ENCODE measurements at places on chromosomes 7 and 10.

DNA sequence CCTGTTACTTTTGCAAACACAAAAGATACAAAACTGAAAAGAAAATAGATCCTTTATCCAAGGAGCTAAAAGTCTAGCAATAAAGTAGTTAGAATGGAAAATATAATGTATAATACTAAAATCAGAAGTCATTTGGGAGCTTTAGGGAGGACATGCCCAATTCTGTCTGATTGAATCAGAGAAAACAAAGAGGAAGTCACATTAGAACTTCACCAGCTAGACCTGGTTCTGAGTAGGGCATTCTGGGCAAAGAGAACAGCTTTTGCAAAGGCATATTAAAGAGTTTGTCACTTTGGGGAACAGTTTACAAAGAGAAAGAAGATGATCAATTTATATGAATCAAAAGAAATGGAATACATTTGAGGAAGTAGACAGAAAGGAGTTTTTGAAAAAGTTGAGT, 107.0 kb upstream of the PRSS1 start:
- no peak for DNase-seq

GRCh38 chr7:45658716-45659495, 84.7 kb downstream of the ADCY1 start:
- DNase-seq = no peak

- no peak for DNase-seq
Observed at GRCh38 chr10:538895-539294, 150.6 kb downstream of the DIP2C start.

DNA sequence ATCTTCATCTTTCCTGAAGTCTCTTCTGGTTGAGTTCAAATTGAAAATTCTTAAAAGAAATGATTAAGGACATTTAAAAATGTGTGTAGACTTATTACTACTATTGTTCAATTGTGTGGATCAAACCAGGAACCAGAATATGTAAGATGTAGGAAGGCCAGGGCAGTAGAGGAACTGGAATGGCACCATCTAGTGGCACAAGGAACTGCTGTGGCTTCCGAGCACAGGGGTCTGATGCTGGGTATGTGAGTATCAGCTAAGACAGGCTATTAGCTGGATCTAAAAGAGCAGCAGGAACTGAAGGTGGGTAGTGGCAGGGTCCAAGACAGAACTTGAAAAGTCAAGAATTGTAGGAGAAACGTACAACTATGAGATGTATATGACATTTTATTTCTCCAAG, 247.3 kb downstream of the SEMA3A start:
- DNase-seq = no peak

- DNase-seq = no peak
Observed at GRCh38 chr10:44689368-44689767, 221.8 kb upstream of the TMEM72 start.

GRCh38 chr10:122930140-122930539, 19.7 kb downstream of the FAM24A start:
- DNase-seq = no peak

- DNase-seq = no peak
Observed at GRCh38 chr10:69639291-69640195, 9.5 kb downstream of the FAM241B start.

GRCh38 chr7:132508724-132509353, 67.4 kb downstream of the PLXNA4 start:
- DNase-seq = no peak

DNA sequence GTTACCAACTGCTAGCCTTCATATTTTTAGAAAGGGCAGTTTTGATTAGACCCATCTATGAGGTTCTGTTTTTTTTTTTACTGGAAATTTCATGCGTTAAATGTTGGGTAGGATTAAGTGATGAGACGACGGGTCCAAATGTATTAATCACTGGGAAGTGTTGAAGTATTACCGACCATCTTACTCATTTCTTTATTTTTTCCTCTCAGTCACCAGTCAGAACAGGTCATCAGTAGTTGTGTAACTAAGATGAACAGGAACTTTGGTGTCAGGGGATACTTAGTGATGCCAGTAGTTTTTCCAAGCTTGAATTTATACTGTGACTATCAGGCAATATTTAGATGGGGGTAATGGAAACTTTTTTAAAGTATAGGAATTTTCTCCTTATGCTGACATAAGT, 14.2 kb downstream of the TFAM start:
- no peak for DNase-seq

DNA sequence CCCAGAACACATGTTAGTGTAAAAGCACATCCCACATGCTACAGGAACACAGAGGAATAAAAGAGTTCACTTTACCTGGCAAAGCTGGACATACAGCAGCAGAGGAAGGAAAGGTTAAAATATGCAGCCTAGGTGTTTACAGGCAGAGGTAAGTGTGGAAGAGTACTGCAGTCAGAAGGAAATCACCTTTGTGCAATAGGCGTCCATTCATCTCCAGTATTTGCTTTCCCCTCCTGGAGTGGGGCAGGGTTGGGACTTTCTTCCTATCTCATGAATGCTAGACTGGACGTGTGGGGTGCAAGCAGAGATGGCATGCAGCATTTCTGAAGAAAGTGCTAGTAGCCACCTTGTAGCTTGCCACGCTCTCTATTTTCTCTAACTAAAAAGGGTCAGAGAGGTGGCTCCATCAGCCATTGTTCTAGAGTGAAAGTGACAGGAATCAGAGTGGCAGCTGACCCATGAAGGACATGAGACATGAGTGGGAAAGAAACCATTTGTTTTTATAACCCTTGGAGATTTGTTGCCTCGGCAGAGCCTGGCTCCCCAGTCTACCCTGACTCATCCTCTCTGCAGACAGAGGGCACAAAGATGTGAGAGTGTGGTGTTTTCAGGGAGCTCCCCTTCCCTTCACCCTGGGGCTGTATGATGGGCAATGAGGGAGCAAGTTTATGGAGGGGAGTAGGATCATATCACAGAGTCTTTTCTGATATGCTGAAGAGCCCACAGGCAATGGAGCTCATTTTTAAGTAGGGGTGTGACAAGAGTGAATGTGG, 101.2 kb upstream of the SEC61G start:
- no peak for DNase-seq

DNA sequence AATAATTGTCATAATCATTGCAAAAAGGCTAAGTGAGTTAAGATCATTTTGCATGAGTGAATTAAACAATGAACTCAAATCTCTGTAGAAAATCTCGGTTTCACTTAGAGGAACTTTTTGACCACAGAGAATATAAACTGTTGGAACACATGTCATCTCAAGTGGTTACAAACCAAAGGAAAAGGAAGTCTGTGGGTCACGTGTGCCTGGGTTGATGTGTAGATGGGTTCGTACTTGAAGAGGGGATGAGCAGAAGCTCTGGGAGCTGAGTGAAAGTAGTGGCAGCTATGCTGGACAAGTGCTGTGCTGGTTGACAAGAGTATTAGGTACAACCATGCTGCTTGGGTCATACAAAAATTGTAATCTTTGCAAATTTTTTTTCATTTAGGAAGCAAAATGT, 35.0 kb downstream of the GLRX3 start:
- no peak for DNase-seq

- no peak for DNase-seq
Observed at GRCh38 chr10:125520968-125521367, 162.0 kb downstream of the TEX36 start.

- DNase-seq = no peak
Observed at GRCh38 chr10:24493165-24493564, 230.5 kb downstream of the ARHGAP21 start.

DNA sequence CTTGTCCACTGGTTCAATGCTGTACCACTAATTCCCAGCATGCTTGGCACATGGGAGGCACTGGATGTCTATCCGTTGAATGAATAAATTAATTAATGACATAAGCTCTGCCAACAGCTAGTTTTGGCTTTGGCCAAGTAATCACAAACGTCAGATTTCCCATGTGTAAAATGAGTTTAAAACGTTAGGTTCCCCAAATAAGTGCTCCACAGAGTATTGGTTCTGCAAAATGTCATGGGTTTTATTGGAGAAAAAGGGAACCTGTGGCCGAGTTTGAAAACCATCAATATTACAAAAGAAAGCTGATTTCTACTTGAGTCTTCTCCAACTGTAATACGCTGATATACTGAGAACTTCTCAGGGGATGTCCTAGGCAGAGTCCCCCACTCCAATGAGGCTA, 23.2 kb downstream of the ELMO1 start:
- DNase-seq = peak; percentile 43

- no peak for DNase-seq
Observed at GRCh38 chr7:108045669-108046068, 42.7 kb upstream of the LAMB1 start.

- DNase-seq = no peak
Observed at GRCh38 chr10:77963901-77964300, 37.3 kb upstream of the DLG5 start.

DNA sequence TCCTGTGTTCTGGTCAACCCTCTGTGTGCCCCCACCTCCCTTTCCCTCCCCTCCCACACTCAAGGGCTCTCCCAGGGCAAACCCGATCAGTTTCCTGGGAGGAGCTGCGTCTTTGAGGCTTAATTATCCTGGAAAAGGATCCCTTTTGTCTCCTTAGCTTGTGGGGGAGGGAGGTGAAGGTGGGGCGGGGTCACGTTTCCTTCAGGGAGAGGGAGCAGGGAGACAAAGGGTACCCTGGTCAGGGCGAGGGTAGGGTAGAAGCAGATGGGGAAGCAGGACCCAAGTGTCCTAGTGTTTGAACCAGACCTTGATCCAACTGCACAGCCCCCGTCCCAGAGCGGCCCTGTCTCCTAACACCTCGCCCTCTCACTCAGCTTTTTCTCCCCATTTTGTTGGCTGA, 90.1 kb downstream of the HIF1AN start:
- DNase-seq = no peak

DNA sequence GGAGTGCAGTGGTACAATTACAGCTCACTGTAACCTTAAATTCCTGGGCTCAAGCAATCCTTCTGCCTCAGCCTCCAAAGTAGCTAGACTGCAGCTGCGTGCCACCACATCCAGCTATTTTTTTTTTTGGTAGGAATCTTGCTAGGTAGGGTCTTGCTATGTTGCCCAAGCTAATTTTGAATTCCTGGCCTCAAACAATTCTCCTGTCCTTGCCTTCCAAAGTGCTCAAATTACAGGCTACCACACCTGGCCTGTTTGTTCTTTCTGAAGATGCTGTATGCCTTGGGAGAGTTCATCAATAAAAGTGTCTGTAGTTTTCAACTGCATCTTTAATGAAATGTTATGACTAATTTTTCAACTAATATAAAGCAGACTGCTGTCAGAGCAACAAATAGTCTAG, 452 bp downstream of the SAMD9 start:
- no peak for DNase-seq

DNA sequence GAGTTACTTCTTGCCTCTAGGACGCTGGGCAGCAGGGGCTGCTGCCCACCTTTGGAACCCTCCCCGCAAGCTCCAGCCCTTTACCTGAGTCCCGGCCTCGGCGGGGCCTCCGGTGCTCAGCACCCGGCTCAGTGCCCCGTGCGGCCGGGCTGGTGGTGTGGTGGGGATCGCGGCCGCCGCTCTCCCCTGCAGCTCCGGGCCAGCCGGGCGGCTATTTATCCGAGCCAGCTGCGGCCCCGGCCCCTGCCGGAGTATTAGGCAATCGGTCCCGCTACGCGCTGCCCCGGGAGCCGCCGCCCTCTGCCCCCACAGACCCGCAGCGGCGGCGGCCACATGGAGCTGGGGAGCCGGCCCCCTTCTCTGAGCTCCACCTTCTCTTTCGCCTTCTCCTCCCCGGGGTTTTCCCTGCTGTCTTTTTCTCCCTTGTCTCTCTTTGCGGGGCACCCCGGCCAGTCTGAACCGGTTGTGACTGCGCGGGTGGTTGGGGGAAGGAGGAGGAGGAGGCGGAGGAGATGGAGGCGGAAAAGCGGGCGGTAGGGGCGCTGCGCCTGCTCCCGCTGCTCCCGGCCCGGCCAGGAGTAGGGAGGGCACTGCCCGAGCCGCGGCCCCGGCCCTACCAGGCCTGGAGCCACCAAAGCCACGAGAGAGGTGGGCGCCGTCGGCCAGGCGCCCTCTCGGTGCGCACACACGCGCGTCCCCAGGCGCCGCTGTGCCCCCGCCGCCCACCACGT, at the start of gene SLC16A9:
Gene SLC16A9, minus strand, starts transcription at position 456 of the 731 bp plus-strand sequence. CDS start 25,559 bp downstream, outside the sequence.
- DNase-seq = no peak

GRCh38 chr10:123475466-123475865, 190.7 kb upstream of the GPR26 start:
- DNase-seq = no peak

GRCh38 chr7:107130487-107131220, 38.1 kb upstream of the HBP1 start:
- no peak for DNase-seq

DNA sequence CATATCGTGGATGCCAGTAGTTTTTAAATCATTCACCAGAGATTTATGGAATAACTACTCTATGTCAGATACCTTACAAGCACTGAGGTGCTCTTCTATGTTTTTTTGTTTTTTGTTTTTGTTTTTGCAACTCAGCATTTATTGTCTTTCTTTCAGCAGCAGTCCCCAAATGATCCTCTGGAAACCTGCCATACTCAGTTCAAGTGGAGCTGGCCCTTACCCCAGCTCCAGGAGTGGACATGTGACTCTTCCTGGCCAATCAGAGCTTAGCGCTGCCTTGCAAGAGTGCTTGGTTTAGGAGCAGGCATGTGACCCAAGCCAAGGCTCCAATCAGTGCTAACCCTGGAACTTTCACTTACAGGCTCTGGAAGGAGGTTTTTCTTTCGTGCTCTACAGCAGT, 356.6 kb upstream of the ZMIZ1 start:
- no peak for DNase-seq

DNA sequence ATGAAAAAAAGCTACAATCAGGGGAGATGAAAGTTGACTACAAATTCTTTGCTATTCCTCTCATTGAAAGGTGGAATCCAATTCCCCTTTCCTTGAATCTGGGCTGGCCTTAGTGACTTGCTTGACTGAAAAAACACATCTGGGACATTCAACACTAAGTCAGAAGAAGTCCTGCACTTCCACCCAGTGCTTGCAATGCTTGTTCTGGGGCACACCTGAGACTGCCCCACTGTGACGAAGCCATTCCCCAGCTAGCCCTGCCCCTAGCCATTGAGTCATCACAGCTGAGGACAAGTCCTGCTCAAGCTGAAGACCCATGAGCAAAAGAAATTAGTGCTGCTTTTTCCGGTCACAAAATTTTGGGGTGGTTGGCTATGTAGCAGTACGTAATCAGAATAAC, 19.2 kb upstream of the GRID1 start:
- DNase-seq = no peak

GRCh38 chr10:10778959-10779358, 238.7 kb upstream of the CELF2 start:
- no peak for DNase-seq

- no peak for DNase-seq
Observed at GRCh38 chr7:43454936-43455518, 127.9 kb upstream of the STK17A start.
